Activated T-cell treated with anti-CD3 and anti-CD28 coated beads, Interleukin-2, amount 50 U/mL, for 48 hours (primary cell): ENCODE measurements at places on chromosomes 4 and X.
A peak's percentile ranks its signal among the peaks of the same experiment; 100 is the strongest.

GRCh38 chr4:20251796-20252655 lies at the start of gene SLIT2:
TSS of gene SLIT2 (plus strand) at chr4:20251905. CDS start at chr4:20253816, 1,911 bp downstream.
- peak; percentile 52 for DNase-seq

DNA sequence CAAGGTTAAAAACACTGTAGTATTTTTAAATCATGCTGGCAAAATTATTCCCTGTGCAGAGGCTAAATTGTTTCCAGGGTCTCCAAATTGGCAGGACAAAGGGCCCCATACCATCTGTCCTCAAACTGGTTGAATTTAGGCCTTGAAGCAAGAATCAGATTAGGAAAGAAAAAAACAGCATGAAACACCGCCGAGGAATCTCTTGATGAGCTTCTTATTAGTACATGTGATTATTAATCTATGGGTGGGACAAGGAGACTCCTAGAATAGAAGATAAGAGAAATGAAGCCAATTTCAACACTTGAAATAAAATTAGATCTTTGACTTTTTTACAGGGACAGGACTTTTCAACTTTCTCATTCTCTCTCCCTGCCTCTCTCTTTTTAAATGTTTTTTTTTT lies 7.1 kb upstream of the CLNK start:
- no peak for DNase-seq

DNA sequence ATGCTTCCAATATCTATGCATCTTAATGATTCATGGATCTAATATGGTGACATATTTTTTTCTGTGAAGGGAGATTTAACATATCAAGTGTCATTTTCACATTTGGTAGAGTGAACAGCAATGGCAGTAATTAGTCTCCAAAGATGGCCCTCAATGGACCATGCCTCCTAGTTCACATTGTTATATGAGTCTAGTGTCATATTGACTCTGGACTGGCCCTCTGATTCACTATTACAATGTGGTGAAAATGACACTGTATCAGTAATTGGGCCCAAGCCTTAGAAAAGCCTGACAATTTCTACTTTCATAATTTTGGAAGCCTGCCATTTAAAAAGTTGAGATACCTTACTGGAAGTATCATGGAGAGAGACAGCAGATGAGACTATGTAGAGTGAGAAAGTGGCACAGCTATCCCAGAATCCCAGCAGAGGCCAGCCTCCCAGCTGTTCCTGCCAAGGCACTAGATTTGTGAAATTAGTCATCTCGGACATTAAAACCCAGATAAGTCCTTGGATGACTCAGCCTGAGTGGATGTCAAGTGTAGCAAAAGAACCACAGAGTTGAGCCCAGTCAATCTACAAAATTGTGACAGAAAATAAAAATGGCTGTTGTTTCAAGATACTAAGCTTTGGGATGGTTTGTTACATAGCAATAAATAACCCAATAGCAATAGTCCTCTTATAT lies 68.4 kb downstream of the ARHGEF38 start:
- no peak for DNase-seq

DNA sequence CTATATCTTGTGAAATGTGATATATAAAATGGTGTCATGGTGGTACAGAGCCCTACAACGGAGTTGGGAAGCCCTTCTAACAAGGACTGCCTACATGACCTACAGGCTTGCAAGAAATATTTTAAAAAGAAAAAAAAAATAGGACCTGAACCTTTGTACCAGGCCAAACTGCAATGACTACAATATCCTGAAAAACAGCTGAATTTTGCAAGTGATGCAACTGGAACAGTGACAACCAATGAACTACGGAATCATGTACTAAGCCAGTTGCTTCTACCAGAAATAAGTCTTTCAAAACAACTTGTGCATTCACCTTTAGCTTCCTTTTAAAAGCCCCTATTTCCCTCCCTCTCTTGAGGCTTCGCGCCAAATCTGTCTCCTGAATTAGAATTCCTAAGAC lies 58.4 kb downstream of the PDGFC start:
- no peak for DNase-seq

DNA sequence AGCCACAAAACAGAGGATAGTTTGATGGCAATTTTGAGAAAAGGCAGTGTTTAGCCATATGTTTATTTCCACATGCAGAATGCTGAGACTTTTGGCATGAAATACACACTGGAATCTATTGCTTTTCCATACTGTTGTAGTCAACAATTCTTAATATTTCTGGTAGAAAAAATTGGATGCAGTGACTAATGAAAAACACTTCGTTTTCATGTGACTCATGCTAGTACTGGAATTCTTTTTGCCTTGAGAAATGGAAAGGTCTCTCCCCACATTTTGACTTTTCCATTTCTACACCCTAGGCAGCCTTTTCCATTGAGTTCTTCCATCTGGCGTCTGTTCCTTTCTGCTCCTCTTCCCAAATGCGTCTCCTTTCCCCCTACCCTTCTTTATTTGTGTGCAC lies 425.2 kb upstream of the FTHL17 start:
- no peak for DNase-seq

GRCh38 chr4:145770124-145770523 lies 90.2 kb downstream of the C4orf51 start:
- no peak for DNase-seq

DNA sequence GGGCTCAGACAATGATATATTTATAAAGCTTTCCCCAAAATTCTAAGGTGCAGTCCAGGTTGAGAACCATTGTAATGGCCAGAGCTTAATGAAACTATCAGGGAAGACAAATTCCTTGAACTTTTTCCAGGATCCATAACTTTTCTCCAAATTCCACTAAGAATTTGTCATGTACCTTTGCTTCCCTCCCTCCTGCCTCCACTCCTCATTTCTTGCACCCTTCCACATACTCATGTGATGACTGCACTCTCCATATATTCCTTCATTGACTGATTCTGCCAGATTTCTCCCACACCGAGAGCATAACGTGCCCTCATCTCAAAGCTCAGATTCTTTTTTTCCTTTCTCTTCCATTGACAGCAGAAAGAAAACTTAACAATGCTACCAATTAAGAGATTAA lies 20.9 kb upstream of the AMELX start:
- no peak for DNase-seq
